CD4-positive, alpha-beta T cell treated with Interleukin-17A for 1 hour (primary cell): ENCODE measurements at places on chromosomes 3 and 15.

DNA sequence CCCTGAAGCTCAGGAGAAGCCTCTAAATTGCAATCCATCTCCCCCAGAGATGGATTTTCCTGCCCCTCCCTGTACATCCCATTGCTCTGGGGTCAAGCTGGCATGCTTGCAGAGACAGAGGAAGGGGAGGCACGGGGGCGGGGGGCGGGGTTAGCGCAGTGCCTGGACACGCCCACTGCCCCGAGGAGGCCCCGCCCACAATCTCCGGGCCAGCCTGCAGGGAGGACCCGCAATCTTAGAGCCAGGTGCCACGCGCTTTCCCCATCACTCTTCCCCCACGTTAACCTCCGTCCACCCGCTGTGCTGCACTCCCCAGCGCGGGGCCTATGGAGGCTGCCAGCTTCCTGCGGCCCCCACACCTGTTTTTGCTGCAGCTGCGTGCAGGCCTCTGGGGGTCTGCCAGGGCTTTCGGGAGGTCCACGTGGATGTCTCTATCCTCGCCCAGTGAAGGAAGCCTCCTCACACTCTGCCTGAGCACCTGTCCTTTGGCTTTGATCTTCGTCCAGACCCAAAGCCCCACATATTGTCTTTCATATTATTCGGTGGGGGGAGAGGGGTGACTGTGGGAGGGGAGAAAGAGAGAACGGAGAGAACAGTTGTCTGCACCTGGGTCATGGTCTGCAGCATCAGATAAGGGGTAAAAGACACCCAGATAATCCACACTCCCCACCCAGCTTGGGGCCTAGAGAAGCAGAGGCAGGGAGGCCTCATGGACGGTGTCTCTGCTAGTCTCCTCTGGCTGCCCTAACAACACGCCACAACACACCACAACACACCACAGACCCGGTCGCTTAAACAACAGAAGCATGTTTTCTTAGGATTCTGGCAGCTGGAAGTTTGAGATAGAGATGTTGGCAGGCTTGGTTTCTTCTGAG, 118.0 kb upstream of the MEF2A start:
- no peak for DNase-seq

- no peak for DNase-seq
Measured at GRCh38 chr3:37688756-37689155, 172.9 kb upstream of the CTDSPL start.

DNA sequence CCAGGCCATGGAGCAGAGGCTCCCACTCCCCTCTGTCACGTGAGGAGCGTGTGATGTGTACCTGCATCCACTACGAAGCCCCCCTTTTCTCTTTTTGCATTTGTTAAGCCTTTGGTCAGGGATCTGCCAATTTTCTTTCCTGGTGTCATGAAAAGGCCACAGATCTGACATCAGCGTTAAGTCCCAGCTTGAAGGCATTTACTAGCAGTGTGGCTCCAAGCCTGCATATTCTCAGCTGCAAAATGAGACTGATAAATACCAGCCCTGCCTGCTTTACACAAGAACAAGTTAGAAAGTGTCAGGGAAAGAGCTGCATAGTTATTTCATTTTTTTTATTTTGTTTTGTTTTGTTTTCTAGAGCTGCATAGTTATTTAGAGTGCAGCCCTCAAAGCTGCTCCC, 2.3 kb upstream of the ANKRD63 start:
- DNase-seq, result no peak

DNA sequence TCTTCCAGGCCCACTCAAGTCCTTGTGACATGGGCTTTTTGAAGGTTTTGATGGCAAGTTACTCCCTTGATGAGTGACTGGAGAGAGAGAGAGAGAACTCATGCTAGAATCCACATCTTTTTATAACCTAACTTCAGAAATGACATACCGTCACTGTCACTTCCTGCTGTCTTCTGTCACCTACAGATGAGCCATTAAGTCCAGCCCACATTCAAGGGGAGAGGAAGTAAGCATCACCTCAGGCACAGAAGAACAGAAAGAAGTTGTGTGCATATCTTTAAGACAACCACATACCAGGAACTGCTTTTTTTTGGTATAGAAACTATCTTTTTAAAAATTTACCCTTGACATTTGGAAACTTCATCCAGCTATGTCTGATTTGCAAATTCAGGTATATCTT, 16.6 kb upstream of the TXNRD3 start:
- DNase-seq, result no peak

GRCh38 chr15:40407330-40407990, 1.9 kb downstream of the IVD start:
- DNase-seq, result no peak
